ENCODE measurements at places on chromosomes 2 and 18.

DNA sequence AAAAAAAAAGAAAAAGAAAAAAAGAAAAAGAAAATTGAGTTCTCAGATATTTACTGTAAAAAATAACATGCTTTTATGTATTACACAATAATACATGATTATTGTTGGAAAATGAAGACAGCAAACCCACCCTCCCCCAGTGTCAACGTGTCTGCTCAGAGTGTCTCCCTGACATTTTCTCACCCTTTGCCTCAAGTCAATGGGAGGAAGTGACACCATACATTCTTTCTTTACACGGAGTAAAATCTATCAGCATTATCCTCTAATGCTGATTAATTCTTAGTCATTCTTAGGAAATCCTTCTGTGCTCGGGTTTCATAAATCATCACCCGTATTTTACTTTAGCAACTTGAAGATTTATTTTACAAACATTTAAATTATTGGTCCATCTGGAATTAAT, 32.0 kb downstream of the CTAGE1 start:
- DNase-seq: peak; percentile 22

DNA sequence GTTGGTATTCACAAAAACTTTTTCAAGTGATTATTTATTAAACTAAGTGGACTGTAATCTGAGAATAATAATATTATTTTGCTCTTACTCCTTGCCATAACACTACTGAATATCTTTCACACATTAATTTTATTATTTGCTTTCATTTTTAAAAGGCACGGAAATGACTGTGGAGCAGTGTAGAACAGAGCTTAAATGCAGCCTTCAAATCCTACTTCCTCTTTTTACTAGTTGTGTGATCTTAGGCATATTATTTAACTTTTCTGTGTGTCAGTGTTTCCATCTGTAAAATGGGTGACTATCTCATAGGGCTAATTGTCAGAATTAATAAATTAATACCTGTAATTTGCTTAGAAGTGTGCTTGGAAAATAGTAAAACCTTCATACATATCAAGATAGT, 55.5 kb upstream of the SLC8A1 start:
- no peak for DNase-seq

DNA sequence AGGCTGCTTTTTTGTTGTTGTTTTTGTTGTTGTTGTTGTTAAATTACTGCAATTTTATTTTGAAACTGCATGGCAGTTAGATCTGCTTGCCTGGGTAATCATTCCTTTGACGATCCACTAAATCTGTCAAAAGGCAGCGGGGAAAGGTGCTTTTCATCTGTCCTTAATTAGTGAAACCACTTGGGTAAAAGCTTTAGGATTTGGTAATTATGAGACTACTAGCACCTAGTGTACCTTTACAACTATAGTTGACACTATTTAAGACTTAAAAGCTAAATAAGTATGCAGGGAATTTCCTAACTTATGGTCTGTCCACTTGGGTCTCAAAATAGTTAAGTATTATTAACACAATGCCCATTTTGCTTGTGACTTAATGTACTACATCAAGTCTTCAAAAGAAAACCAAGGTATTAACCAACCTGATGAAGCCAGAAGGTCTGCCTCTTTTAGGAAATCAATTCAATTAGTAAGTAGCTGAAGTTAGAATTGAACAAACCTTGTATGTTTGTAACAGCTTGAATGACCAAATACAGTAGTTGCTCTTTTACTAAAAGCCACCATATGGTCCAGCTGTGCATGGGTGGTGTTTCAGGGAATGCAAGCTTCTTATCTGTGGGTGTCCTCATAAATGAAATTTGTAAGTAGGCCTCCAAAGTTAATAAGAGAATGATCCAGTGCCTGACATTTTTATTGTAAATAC, 44.8 kb downstream of the NAB1 start:
- DNase-seq: no peak

DNA sequence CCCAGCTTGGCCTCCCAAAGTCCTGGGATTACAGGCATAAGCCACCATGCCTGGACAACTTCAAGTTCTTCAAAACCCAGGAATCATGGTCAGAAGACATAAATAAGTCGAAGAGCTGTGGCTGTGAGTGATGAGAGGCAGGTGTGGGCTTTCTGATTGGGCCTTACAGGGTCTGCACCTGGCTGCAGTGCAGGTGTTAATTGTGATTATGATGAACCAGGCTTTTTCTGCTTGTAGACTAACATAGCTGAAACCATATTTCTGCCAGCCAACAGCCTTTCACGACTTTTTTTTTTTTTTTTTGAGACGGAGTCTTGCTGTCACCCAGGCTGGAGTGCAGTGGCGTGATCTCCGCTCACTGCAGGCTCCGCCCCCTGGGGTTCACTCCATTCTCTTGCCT, 14.9 kb upstream of the DTNB start:
- no peak for DNase-seq

DNA sequence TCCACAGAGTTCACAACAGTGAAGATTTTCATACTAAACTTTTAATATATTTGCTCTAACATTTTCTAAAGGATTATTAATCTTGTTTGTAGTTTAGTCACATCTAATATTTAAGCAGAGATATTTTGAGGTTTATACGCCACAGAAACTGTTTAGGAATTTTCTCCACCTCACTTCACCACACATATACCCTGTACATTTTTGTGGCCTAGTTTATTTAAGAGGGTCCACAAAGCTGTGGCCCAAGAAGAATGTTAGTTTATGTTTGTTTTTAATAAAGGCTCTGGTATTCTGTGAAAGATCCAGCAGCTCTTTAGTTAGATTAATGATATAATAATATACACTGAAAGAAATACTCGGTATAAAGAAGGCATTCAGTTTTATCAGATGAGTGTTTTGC, 132.7 kb upstream of the TTC27 start:
- DNase-seq: no peak

DNA sequence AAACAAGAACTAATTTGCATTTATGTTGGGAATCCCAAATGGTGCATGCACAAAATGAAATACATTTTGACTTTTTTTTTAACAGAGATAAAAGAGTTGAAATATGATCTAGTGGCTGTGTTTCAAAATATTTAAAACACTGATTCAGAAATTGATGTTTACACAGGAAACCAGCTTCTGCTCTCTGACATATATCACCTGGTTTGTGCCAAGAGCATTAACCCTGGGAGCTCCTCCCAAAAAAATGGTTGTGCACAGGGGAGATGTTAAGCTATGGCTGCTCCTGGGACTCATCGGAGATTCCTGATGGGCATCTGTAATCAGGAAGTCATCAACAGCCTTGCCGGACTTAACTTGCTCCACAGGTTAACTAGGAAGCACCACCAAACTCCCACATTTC, 65.2 kb upstream of the MAL start:
- no peak for DNase-seq

- no peak for DNase-seq
Measured at GRCh38 chr2:212998626-212999359, 152.6 kb downstream of the IKZF2 start.

GRCh38 chr18:57107140-57107832, 39.6 kb upstream of the BOD1L2 start:
- DNase-seq: peak; percentile 5

DNA sequence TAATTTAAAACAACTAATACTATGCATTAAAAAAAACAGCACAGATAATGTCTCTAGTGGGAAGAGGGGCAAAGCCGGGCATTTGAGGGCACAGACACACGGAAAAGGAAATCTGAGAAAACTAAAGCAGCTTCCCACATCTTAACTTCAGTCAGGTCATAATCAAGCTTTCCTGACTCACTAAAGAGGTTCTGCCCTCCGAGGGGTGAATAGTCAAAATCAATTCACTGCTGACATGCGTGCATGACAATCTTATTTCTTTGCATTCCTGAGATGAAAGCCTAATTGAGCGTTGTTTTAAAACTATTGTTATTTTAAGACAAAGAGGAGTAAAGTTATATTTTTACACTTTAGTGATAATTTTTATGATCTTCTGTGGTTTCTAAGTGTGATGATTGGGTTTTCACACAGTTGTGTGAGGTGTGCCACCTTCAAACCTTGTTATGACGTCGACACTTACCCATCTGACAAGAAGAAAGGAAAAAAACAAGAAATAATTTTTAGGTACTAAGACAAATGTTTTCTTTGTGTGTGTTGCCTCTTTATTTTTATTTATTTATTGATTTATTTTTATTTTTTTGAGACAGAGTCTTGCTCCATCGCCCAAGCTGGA, 90.9 kb downstream of the GATA6 start:
- DNase-seq: peak; percentile 42

DNA sequence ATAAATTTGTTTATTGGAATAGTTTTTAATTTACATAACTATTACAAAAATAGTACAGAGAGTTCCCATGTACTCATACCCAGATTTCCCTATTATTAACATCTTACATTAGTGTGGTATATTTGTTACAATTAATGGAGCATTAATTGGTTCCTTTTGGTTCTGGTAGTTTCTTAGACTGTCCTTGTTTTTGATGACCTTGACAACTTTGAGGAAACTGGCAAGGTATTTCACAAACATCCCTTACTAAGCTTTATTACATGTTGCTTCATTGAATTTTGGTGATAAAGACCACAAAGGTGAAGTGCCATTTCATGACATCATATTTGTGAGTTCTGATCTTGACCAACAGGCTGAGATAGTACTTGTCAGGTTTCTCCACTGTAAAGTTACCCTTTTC, 379.0 kb upstream of the GCFC2 start:
- no peak for DNase-seq

GRCh38 chr2:65214361-65214760, 13.3 kb upstream of the ACTR2 start:
- DNase-seq: no peak

DNA sequence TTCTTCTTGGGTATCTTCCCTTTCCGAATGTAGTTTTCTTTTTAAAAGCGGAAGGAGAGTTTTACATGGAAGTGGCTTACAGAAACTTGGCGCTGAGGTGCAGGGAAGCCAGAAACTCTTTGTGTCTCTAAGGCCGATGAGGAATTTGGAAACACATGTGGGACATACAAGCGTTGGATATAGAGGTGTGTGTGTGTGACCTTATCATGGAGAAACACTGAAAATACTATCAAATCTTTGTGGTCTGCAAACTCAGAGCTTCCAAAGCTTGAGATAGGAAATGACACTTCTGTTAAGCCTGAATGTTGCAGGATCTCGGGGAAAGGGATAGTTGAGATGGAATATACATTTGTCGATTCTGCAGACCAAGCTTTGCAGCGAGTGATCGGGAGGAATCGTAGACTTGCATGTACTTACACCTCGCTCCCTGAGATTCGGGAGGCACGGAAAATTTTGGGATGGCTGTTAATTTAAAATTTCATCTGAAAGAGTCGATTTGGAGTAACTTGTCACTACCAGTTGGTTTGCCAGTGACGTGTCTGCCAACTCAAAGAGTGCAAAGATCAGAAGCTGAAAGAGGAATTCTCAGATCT, 1.0 kb downstream of the NAB1 start:
- no peak for DNase-seq

DNA sequence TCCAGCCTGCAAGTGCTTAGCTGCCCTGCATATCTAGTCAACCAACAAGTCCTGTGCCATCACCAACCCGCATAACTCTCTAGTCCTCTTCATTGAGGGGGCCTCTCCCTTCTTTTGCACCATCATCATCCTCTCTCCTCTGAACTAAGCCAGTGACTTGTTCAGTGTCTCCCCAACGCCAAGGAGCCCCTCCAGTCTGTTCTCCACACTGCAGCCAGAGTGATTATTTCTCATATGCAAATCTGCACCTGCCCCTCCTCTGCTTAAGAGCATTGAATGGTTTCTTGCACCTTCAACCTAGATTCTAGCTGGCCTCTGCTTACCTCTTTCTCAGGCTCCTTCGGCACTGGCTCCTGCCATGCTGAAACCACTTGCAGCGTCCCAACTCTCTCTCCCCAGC, 141.8 kb downstream of the FAM161A start:
- no peak for DNase-seq

DNA sequence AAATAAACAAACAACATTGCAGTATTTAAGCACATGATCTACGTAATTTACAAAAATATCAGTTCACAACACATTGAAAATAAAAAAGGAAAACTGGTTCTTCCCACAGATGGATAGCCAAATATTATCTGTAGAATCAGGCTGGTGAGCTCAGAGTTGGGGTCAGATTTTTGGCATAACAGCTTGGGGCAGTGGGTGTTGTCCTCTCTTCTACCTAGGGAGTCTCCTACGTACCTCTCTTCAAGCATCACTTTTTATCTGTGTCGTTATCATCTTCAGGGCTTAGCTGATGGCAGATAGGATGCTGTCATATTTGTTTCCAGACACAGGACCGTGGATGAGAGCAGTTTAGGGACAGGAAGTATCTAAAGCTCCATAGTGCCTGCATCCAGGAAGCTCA, 46.2 kb downstream of the EMILIN2 start:
- no peak for DNase-seq

GRCh38 chr2:10385501-10385900, 62.6 kb downstream of the ODC1 start:
- DNase-seq: no peak

DNA sequence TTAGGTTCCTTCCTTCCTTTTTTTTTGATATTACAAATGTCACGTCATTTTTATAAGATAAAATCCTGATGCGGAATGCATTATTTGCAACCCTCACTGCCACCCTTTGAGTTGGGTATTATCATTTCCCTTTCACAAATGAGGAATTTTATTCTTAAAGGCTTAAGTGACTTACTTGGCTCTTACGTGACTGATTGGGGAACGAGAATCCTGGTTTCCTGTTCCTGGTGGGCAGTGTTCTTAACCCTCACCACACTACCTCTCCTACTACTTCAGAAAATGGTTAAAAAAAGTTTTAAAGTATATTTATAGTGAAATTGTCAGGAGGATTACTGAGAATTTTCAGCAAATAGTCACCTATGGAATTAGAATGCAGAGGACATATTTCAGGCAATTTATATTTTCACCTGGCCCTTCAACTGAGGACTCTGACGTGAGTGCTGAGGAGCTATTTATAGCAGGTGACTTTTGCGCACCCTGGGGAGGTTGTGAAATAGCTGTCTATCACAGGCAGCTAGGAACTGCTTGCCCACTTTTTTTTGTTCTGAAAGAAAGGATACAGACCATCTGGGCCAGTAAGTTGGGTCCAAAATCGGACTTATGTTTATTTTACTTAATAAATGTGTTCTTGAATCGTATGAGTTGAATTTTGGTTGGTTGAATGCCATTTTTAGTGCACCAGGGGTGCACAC, 18.7 kb upstream of the RASGRP3 start:
- no peak for DNase-seq
